Naive thymus-derived CD8-positive, alpha-beta T cell (primary cell): ENCODE measurements at places on chromosomes 5 and 9.

GRCh38 chr9:70452365-70452764 lies 37.9 kb upstream of the KLF9 start:
- no peak overlapping the region for H3K4me3 ChIP-seq
- H3K4me1 ChIP-seq: peaks cover 10% of the 10 kb centered on the region
- H3K27ac ChIP-seq: no peak overlapping the region
- no peaks in the 10 kb centered on the region for H3K27me3 ChIP-seq
- peaks cover 5% of the 10 kb centered on the region for H3K36me3 ChIP-seq

- no peaks in the 10 kb centered on the region for H3K27me3 ChIP-seq
- H3K4me3 ChIP-seq: no peak overlapping the region
- DNase-seq: no peak
Observed at GRCh38 chr5:14824499-14824898, 47.1 kb downstream of the ANKH start.

GRCh38 chr5:80867233-80867632 lies 92.9 kb upstream of the RASGRF2 start:
- no peak for DNase-seq
- no peak overlapping the region for H3K4me3 ChIP-seq
- no peaks in the 10 kb centered on the region for H3K27me3 ChIP-seq

- no peak for DNase-seq
- H3K4me3 ChIP-seq: no peak overlapping the region
- peaks cover 38% of the 10 kb centered on the region for H3K27me3 ChIP-seq
- peaks cover 6% of the 10 kb centered on the region for H3K4me1 ChIP-seq
- H3K36me3 ChIP-seq: no peaks in the 10 kb centered on the region
Observed at GRCh38 chr5:150301170-150301505, 1.6 kb downstream of the ARSI start.

DNA sequence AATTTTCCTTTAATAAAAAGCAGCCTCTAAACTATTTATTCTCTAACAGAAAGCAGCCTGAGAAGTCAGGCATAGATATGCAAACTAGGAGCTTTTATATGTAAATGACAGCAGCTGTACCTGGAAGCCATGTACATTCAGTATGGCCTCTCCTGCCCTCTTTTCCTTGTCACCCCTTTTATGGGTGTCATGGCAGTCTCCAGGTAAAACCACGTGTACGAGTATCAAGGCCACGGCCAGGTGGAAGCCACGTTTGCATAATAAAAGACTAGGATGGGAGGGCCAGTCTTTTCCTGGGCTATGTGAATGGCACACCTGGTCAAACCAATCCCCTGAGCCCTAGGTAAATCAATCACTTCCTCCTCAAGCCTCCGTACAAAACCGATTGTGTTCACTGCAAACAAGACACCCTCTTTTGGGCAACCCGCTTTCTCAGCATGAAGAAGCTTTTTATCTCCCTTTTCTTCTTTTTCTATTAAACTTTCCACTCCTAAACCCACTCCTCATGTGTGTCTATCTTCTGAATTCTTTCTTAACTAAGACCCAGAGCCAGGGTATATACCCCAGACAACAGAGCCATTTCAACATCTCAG lies 419.5 kb upstream of the CTNND2 start:
- H3K27me3 ChIP-seq: no peaks in the 10 kb centered on the region
- H3K4me3 ChIP-seq: no peak overlapping the region
- no peaks in the 10 kb centered on the region for H3K36me3 ChIP-seq
- H3K4me1 ChIP-seq: no peaks in the 10 kb centered on the region
- H3K27ac ChIP-seq: no peak overlapping the region
- no peak for DNase-seq

DNA sequence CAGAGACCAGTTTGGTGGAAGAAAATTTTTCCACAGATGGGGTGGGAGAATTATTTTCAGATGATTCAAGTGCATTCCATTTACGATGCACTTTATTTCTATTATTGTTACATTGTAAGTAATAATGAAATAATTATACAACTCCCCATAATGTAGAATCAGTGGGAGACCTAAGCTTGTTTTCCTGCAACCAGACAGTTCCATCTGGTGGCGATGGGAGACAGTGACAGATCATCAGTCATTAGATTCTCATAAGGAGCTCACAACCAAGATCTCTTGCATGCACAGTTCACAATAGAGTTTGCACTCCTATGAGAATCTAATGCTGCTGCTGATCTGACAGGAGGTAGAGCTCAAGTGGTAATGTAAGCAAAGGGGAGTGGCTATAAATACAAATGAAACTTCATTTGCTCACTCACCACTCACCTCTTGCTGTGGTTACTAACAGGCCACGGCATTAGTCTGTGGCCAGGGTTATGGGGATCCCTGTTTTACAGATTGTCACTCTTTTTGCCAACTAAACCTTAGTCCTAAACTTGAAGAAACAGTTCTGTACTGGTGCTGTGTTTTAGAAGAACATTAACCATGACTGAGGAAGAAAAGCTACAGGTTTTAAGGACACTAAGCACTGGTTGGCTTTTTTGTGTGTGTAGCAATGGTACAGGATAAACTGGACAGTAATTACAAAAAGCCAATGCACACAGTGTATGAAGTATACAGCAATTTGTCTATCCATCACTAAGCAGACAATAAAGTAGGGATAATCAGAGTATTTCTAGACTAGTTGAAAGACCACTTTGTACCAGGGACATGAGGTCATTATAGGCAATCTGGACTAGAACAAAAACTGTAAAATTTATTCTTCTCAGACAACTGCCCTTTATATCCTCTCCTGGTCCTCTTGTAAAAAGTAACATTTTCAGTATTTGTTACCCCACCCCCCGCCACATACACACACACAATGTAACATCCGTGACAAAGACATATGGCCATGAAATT lies 9.9 kb downstream of the TMEM232 start:
- H3K27ac ChIP-seq: no peak overlapping the region
- H3K36me3 ChIP-seq: no peaks in the 10 kb centered on the region
- H3K4me3 ChIP-seq: no peak overlapping the region
- no peaks in the 10 kb centered on the region for H3K4me1 ChIP-seq
